ENCODE measurements at places on chromosomes 3 and 15.

DNA sequence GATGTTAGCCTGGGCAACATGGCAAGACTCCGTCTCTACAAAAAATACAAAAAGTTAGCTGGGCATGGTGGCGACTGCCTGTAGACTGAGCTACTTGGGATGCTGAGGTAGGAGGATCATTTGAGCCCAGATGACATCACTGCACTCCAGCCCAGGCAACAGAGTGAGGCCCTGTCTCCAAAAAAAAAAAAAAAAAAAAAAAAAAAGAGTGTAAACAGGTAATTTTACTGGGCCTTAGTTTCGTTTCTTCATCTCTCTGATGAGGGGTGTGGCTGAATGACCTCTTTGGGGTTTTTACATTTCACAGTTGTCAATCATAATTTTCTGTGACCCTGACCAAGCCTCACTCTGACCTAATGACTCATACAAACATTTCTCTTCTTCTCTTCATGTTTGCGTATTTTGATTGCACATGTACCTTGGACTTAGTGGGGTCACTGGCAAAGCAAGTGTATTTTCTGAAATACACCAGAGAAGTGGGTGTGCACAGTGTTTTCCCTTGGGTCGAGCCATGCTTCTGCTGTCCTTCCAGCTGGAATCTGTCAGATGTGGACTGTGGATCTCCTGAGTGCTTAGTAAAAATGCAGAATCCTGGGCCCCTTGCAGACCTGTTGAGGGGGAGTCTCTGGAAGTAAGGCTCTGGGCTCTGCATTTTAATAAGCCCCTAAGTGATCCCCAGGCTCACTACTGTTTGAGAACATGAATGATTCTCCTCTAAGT is 140.5 kb downstream of the FNDC3B start:
- no peak for DNase-seq

DNA sequence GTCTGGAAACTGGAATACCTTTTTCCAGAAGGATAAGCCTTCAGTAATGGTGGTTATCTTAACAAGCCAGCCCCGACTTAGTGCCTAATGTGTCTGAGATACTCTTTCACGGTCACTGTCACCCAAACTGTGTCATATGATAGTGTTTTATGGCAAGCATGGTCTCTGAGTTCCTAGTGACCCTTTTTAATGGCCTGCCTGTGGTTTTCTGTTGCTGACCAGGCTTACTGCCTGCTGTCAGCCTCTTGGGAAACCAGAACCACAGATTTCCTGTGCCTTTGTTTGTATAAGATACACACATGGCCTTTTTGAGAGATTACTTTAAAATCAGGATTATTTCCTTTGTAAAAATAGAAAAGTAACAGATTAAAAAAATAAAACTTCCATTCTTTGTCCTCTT is 22.4 kb downstream of the HPS3 start:
- peak; percentile 18 for DNase-seq

- DNase-seq: no peak
Measured at GRCh38 chr3:26193558-26193957, 403.7 kb downstream of the OXSM start.

GRCh38 chr3:42269647-42270046 is 3.7 kb upstream of the CCK start:
- DNase-seq: no peak

- no peak for DNase-seq
Measured at GRCh38 chr3:59117396-59117795, 67.6 kb upstream of the CFAP20DC start.

DNA sequence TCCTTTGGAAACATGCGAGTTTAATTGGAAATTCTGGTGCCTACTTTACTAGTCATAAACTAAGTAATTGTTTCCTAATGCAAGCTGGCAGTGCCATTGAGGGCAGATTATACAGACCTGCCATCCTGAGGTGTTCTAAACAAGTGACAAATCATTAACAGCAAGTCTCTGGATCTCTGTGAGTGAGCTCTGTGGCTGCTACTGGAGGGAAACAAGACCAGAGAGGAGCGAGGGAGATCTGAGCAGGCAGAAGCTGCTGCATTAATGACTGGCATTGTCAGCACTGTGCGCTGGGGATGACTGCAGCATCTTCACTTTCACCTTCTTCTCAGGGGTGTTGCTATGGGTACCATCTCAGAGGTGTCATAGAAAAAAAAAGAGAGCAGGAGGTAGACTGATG is 308.4 kb upstream of the DPH6 start:
- no peak for DNase-seq

DNA sequence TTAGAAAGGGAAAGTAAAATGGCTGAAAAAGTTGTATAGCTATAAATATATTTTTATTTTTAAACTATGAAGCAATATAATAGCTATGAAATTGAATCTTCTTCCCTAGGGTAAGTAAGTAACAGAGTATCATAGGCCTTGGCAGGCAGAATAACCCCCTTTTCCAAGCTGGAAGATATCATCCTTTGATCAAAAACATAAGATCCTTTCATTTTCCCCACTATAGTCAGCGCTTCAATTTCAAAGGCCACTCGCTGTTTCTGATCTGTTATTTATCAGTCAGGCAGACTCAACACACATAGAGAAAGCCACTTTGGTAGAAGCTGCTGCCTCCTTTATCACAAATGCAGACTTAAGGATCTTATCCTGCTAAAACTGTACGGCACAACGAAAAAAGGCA is 74.0 kb upstream of the UBE2E2 start:
- DNase-seq: no peak

DNA sequence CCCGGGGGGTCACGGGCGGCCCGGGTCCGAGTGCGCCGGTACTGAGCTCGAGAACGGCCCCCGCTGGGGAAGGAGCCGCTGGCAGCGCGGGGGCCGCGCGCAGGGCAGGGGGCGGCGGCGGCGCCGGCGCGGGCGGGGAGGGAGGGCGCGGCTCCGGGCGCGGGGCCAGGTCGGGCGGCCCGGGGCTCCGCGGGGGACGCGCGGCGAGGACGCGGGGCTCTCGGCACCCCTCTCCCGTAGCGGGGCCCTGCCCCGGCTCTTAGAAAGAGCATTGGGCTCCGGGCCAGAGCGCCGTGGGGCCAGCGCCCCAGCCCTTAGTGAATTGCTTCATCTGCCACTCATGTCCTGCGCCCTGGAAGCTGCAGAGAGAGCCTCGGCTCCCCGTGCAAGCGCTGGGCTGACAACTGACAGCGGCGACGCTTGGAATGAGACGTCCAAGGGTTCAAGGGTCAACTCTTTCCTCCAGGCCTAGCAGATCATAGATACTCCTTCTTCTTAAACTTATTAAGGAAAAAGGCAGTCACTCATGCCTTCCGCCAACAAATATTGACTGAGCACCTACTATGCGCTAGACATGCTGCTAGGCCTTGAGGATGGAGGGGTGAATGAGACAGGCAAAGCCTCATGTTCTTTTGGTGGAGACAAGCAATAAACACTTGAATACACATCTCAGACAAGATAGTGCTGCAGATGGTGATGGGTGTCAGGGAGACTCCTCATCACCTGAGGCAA is 140.8 kb downstream of the SMAD6 start:
- DNase-seq: no peak

GRCh38 chr3:179829401-179829800 is 176.6 kb downstream of the USP13 start:
- no peak for DNase-seq

- DNase-seq: no peak
Measured at GRCh38 chr3:187264911-187265310, 26.6 kb downstream of the MASP1 start.

- no peak for DNase-seq
Measured at GRCh38 chr3:115685097-115685496, 61.8 kb downstream of the GAP43 start.

DNA sequence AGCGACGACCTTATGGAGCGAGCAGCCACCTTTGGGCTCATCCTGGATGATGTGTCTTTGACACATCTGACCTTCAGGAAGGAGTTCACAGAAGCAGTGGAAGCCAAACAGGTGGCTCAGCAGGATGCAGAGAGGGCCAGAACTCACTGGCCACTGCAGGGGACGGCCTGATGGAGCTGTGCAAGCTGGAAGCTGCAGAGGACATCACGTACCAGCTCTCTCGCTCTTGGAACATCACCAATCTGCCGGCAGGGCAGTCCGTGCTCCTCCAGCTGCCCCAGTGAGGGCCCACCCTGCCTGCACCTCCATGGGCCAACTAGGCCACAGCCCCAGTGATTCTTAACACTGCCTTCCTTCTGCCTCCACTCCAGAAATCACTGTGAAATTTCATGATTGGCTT is 10.4 kb downstream of the NR1I2 start:
- no peak for DNase-seq

GRCh38 chr3:46449755-46450552 is 14.8 kb downstream of the LTF start:
- no peak for DNase-seq

DNA sequence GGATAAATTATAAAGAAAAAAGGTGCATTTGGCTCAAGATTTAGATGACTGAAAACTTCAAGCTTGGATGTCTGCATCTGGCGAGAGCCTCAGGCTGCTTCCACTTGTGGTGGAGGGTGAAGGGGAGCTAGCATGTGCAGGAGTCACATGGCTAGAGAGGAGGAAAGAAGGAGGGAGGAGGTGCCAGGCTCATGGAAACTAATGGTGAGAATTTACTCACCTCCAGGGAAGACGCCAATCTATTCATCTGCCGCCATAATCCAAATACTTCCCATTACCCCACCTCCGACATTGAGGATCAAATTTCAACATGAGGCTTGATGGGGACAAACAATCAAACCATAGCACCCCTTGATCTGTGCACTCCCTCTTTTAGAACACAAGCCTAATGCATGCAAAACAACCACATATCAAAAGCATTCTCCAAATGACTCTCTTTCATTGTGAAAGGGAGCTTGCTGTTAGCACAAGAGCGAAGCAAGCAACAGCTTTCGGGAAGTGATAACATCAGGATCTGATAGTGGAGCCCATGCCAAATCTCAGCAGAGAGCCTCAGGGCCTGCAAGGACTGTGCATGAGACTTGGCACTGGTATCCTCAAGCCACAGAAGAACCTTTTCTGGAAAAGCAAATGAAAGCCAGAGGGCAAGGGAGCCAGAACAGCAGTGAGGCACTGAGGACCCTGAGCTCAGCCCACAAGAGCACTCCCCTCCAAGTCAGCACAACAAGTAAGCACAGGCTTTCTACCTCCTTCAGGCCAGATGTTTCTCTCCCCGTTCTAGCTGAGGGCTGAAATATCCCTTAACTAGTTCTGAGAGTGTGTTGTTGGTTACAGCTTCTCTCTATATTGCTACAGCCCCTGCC is 50.2 kb upstream of the THBS1 start:
- DNase-seq: peak; percentile 79

GRCh38 chr3:35505772-35506171 is 133.6 kb upstream of the ARPP21 start:
- DNase-seq: no peak

DNA sequence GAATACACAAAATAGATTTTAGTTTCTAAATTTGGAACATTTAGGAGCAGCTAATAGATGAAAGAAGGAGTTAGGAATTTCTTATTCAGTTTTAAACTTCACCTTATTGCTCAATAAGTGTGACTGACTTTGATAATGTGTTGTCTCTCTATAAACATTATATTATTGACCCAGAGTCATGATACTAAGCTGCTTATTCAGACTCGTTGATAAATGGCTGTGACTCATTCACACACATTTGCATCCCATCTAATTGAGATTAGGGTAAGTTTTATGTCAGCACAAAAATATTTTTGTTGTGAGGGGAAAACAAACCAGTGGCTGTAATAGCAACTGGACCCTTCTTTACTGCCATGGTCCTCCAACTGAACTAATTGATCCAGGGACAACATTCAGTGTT is 137.6 kb downstream of the GOLIM4 start:
- no peak for DNase-seq

- no peak for DNase-seq
Measured at GRCh38 chr15:65738649-65739048, 53.4 kb downstream of the DENND4A start.

GRCh38 chr15:88649753-88650551 is 11.1 kb downstream of the ISG20 start:
- no peak for DNase-seq

GRCh38 chr15:84671211-84671610 is 13.2 kb upstream of the NMB start:
- peak; percentile 65 for DNase-seq

GRCh38 chr3:8979262-8979661 is 16.0 kb upstream of the RAD18 start:
- DNase-seq: no peak

GRCh38 chr15:101307897-101308603 is 13.0 kb upstream of the SNRPA1 start:
- no peak for DNase-seq

DNA sequence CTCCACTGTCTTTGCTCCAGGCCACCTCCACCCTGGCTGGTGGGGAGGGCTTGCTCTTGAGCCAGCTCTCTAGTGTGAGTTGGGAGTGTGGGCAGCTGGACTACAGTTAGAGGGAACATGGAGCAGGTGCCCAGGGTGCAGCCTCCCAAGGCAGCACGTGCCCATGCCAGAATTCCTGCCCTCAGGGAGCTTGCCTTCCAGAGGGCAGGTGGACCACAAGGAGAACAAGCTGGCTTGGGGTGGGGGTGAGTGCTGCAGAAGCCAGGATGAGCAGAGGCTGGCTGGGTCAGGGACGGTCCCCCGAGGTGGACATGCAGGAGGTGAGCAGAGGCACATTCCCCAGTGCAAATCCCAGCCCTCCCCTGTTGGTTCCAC is 89.5 kb downstream of the VGLL4 start:
- DNase-seq: no peak

DNA sequence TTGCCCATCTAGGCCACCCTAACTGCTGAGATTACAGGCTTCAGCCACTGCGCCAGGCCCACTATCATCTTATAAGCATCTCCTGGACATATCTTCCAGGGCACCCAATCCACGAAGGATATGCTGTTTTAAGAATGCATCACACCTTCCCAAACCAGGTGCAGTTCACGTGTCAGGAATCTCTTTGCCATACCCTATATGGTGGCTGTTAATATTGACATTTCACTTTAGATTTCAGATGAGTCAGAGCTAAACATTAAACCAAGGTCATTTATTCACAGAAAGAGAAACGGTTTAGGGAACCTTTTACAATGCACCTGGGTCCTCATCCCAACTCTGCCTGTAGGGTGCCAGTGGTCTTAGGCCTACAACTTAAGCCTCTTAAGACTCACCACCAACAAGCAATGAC is 85.7 kb downstream of the TBL1XR1 start:
- no peak for DNase-seq

GRCh38 chr15:98561169-98561941 is 87.0 kb upstream of the IGF1R start:
- no peak for DNase-seq

DNA sequence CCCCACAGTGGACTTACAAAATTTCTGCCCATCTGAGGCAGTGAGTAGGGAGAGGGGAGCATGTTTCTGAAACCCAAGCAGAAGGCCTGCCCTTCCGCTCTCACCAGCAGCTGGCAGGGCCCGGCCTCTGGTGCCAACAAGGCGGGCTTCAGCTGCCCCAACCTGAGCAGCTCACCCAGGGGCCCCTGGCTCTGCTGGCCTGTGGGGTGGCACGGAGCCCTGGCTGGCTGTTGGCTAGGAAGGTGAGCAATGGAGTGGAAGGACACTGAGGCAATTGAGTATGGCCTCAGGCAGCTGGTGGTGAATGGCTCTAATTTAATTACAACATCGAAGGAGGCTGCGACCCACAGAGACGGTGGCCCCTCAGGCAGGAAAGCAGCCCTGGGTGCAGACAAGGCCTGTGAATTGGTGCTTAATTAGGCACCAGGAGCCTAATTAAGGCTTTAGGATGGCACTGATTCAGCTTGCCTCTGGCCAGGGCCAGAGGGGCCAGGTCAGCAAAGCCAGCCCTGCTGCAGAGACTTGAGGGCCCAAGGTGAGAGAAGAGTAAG is 60.9 kb downstream of the ST8SIA2 start:
- no peak for DNase-seq

GRCh38 chr3:21825684-21826083 is 74.7 kb upstream of the ZNF385D start:
- DNase-seq: no peak
